Uterus (tissue), 4 donors: ENCODE measurements at places on chromosomes 3 and 15.
A peak's percentile ranks its signal among the peaks of the same experiment; 100 is the strongest.

DNA sequence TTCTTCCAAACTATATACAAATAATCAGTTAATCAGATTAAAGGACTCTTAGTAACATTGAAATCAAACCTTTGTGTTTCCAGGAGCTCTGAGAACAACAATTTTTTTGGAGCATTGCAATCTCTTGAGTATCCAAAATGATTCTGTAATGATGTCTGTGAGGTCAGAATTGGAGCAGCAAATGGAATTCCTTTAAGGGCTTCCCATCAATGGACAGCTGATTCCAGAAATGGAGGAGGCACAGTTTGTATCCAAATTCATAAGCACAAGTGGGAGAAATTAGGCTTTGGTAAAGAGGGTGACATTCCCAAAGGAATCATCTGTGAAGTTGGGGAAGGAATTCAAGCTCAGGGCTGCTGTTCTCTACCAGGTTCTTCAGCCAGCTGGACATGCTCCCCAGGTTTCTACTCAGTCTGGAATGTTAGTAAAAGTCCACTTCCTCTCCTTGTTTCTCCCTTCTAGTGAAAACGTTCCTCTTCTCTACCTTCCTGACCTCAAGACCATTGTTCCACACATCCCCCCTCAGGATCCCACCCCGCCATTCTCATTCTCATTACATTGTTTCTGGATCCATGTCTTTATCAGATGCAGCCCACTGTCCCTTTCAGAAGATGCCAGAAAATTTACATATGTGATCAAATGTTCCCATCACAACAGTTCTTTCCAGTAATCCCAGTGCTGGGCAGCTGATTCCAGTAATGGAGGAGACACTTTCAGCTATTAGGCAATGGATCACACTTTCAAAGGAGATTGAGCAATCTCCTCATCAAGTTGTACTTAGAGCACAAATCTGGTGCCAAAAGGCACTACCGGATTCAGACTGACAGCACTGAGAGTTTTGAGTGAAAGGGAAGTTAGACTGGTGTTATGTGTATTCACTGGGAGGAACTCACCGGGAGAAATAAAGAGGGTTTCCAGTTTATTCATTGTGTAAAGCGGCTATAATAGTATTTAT, 391.3 kb upstream of the TPRG1 start:
- DNase-seq = peak; percentile 36

DNA sequence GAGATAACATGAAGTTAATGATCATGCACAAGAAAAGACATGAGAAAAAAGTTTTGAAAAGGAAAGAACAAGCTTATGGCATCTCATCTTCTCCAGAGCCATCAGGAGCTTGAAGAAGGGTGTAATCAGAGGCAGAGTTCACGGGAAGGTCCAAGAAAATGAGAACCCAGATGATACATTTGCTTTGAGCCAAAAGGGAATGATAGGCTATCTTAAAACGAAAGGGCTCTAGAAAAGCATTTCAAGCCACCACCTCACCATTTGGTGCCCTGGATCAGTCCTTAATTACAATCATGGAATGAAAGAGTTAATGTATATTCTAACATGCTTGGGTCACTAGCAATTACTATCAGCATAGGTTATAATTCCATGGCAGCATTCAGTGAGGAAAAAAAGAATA, 781.8 kb downstream of the ROBO1 start:
- DNase-seq = no peak

DNA sequence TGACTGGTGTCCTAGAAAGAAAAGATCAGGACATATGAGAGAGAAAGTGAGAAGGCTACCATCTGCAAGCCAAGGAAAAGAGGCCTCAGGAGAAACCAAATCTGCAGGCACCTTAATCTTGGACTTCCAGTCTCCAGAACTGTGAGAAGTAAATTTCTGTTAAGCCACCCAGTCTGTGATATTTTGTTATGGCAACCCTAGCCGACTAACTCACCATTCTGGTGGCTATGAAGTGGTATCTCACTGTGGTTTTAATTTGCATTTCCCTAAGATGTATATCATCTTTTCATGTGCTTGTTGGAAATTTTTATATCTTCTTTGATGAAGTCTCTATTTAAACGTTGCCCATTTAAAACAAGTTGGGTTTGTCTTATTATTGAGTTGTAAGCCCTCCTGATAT, 40.6 kb downstream of the ILDR1 start:
- DNase-seq = no peak

- DNase-seq = no peak
These were observed 96.1 kb downstream of the RSRC1 start for GRCh38 chr3:158205994-158206393.

- no peak for DNase-seq
These were observed 62.5 kb upstream of the C15orf61 start for GRCh38 chr15:67458331-67459029.

DNA sequence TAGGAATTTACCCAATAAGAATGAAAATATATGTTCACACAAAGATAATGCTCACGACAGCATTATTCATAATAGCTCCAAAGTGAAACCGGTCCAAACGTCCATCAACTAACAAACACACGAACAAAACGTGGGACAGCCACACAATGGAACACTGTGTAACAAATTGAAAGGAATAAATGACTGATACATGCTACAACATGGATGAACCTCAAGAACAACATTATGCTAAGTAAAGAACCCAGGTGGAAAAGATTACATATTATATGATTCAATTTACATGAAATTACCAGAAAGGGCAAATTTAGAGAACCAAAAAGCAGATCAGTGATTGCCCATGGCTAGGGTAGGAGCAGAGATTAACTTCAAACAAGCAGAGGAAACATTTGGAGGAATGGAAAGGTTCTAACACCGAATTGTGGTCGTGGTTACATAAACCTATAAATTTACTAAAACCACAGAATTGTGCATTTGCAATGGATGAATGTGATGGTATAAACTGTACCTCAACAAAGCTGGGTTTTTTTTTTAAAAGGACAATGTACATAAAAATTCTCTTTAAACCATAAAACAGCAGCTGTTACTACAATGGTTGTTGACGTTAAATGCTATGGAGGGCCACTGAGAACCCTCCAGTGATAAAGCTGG, 76.3 kb downstream of the XXYLT1 start:
- no peak for DNase-seq
